Stimulated activated CD4-positive, alpha-beta T cell treated with anti-CD3 and anti-CD28 coated beads, TNF-alpha, amount 100 ng/mL, for 48 hours (primary cell): ENCODE measurements at places on chromosomes 2 and 18.

DNA sequence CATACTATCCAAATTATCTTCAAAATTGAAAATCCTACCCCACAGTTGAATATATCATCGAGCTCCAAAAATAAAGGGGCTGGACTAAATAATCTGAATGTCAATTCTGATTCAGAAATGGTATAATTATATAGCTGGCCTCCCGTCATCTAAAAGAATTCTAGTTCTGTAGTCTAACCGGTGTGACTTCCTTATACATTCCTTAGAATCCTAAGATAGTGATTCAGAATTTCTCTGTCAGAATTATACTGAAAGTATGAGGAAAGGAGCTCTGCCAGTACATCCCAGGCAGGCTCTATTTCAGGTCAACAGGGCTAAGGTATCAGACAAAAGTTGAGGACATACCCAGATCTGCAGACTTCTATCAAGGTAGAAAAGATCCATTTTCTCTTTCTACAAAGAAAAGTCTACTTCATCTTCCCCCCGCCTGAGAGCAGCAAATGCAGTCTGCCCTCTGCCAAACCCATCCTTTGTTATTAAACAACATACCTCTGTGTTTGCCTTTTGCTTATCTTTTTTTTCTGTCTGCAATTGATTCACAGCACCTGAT is 128.5 kb downstream of the METTL4 start:
- no peak for DNase-seq

- DNase-seq = no peak
These were observed 389.4 kb upstream of the KLHL29 start for GRCh38 chr2:22995576-22995975.

- DNase-seq = no peak
These were observed 169.4 kb upstream of the ALKAL2 start for GRCh38 chr2:457262-457661.

DNA sequence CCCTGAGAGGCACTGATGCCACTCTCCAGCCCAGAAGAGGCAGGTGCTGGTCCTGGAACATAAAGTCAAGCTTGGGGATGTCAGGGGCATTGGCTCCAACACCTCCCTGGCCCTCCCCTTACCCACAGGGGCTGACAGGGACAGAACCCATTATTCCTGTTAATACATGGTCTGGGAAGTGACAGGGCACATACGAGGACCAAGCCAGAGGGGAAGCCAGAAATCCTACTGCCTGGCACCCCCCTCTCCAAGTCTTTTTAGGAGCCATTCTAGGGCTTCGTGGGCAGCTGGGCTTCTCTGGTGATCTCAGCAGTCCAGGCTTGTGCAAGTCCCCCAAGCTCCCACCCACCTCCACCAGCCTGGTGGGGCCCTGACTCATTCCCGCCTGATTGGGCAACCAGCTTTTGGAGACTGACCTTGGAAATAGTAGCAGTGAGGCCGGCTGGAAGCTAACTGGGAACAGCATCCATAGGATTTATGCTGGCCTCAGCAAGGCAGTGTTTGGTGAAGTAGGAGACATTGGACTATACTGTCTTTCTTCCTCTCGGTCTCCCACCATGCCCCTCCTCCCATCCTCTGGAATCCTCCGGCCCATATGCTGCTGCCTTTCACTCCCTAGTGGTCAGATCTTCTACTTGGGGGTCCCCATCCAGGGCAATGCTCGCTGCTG is 86.4 kb upstream of the HK2 start:
- DNase-seq = no peak

DNA sequence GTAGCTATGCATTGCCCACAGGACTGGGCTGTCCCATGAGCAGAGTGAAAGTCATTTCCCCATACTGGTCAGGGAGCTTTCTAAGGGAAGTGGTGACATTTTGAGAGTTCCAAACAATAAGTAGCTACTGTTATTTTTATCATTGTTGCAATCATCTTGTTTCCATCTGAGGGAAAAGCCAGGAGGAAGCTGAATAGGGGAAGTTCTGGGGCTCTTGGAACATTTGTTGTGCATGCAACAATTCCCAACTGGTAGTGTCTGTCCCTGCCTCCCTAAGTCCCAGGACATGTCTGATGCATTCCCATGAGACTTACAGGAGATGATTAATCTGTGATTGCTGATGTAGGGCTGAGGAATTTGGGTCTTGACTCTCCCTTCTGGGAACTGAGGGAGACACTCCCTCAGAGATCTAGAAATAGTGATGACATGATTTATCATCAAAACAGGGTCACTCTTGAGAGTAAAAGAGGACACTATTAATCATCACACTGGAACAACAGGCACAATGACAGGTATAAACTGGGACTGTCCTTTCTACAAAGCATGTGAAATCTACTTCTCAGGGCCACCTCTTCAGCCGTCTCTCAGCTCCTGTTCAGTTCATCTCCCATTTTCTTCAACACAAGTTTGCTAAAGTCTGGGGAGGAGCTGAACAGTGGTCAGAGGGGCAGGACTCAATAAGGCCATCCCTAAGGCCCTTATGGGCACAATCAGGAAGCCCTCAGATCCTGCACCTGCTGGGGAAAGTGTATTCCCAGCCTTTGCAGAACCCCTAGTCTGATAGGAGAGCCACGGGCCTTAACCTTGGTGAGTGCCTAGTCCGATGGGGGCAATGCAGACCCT is 28.0 kb upstream of the MARCO start:
- no peak for DNase-seq

DNA sequence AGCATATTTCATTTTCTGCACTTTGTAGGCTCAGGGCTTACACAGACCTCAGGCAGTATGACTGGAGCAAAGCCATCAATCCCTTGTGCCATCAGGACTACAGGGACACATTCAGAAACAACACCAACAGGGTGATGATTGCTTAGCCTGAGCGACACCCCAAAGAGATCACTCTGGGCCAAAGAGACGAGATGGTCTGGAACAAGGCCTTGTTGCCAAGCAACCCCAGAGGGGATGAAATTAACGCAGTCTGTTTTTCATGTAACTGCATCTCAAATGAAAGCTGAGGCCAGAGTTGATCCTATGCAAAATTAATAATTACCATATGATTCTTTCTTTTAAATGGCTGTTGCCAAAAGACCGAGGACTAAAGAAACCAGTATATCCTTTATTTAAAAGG is 20.2 kb upstream of the B3GNT2 start:
- DNase-seq = no peak

GRCh38 chr2:121346859-121347258 is 61.9 kb upstream of the TFCP2L1 start:
- no peak for DNase-seq

DNA sequence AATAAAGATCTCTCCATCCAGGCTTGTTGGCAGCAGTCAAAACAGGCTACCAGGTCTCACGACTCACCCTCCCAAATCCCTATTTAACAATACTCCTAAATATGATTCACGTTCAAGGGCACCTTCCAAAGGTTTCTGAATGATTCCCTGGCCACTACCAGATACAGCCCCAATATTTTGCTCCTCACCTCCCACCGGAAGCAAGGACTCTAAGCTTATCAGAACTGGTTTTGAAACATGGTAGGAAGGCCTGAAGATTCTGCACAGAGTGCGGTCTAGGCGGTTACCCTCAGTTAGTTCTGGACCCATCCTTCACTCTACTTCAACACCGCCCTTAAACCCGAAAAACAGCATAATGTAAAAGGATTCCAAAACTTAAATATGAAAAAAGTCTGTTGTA is 5.2 kb downstream of the PPP4R1 start:
- no peak for DNase-seq

GRCh38 chr18:45127405-45127804 is 446.7 kb downstream of the SETBP1 start:
- DNase-seq = no peak
